Naive thymus-derived CD8-positive, alpha-beta T cell (primary cell): ENCODE measurements at places on chromosomes 13 and 19.

DNA sequence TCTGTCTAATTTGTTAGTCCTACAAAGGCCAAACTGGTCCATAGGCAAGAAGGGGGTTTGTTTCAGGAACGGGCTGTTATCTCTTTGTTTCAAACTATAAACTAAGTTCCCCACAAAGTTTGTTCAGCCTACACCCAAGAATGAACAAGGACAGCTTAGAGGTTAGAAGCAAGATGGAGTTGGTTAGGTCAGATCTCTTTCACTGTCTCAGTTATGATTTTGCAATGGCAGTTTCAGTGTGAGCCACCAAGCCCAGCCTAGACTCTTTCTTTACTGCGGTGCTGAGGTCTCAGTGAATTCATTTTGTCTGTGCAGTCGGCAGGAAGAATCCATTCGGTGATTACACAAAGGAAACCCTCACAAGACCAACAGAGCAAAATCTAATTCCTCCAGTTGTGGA, 56.6 kb upstream of the ABCC4 start:
- DNase-seq: no peak

DNA sequence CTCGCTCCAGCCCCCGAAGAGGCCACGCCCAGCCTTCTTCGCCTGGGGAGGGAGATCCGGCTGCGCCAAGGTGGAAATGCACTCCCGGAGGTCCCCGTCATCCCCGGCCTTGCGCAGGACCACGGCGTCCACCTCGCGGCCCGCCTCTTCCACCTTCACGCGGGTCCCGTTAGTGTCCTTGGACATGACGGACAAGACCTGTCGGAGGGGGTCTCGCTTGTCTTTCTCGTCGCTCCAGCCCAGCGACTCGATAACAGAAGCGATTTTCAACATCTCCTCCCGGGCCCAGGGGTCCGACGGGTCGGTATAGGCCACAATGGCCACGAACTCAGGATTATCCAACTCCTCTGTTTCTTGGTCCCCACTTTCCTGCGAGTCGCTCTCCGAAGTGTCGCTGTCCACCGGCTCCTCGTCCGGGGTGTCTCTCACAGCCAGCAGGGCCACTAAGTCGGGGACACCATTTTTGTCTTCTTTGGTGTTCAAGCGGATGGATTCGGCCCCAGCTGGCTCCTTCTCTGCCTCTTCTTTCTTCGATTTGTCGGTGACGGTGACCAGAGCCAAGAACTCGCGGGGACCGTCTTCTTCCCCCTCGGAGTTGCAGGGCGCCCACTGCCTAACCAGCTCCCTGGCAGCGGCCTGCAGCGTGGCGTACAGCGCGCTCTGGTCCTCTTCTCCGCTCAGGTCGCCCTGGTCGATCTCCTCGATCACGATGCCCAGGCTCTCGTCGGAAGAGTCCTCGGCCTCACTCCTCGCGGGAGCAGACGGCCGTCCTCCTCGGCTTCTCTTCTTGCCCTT, 1.3 kb downstream of the PNMA8B start:
- no peak for DNase-seq

- no peak for DNase-seq
These were observed 5.2 kb downstream of the SLC25A42 start for GRCh38 chr19:19068659-19069654.

- DNase-seq: no peak
These were observed 446 bp upstream of the ZNF83 start for GRCh38 chr19:52638601-52639000.

DNA sequence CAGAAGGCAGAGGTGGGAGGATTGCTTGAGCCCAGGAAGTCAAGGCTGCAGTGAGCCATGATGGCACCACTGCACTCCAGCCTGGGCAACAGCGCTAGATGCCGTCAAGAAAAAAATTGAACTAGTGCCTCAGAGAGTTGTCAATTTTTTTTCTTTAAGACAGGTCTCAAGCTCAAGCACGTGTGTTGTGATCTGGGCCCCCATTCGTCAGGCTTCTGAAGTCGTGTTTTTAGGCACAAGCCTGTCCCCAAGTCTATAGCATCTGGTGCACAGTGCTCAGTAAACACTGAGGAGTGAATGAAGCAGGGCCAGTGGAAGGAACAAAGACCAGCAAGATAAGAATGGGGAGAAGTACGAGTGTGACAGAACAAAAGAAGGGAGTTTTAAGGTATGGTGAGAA, 23.7 kb upstream of the LAMP1 start:
- DNase-seq: no peak

GRCh38 chr19:15828121-15828610, 12.7 kb upstream of the OR10H1 start:
- no peak for DNase-seq

DNA sequence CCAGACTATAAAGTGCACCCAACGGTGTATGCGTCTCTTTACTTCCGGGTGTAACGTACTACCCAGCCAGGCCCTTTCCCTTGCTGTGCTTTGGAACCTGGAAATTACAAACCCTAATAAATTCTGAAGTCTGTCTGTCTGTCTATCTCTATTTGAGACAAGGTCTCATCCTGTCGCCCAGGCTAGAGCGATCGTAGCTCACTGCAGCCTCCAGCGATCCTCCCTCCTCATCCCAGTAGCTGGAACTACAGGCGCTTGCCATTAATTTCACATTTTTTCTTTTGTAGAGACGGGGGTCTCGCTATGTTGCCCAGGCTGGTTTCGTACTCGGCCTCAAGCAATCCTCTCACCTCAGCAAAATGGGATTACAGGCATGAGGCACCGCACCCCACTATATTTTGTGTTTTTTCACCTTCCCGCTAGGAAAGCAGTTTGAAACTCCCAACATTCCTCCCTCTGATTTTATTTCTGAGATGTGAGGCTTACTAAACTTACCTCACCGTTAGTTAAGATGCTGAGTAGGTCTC, 469 bp upstream of the RNF6 start:
- DNase-seq: no peak

GRCh38 chr13:53691417-53691816, 662.8 kb downstream of the OLFM4 start:
- DNase-seq: no peak

GRCh38 chr19:491146-491741, 5.0 kb upstream of the MADCAM1 start:
- DNase-seq: no peak

GRCh38 chr13:85093808-85094207, 705.4 kb downstream of the SLITRK6 start:
- DNase-seq: no peak

- no peak for DNase-seq
These were observed 23.3 kb downstream of the SIGLECL1 start for GRCh38 chr19:51274049-51274770.

GRCh38 chr13:34179481-34179880, 361.5 kb downstream of the RFC3 start:
- no peak for DNase-seq

- no peak for DNase-seq
These were observed 208.6 kb downstream of the URI1 start for GRCh38 chr19:30150626-30151025.

GRCh38 chr13:67330149-67330548, 100.0 kb upstream of the PCDH9 start:
- no peak for DNase-seq

- DNase-seq: no peak
These were observed 11.9 kb upstream of the SLC10A2 start for GRCh38 chr13:103078158-103078557.

DNA sequence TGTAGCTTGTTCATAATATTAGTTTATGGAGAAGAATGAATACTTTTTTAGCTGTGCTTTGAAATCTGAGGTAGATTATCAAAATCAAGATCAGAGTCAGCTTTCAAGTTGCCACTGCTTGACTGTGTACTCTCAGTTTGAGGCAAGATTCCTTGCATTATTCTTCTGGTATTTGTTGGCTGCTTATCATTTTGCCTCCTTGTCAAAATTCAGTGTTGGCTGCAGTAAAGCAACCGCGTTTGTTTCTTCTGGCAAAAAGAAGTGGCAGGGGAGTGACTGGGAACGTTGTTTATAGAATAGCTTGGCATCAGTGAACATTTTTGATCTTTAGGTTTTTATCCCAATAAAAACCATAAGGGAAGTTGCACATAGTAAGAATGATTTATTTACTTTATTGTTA, 419.3 kb upstream of the GPC6 start:
- no peak for DNase-seq

DNA sequence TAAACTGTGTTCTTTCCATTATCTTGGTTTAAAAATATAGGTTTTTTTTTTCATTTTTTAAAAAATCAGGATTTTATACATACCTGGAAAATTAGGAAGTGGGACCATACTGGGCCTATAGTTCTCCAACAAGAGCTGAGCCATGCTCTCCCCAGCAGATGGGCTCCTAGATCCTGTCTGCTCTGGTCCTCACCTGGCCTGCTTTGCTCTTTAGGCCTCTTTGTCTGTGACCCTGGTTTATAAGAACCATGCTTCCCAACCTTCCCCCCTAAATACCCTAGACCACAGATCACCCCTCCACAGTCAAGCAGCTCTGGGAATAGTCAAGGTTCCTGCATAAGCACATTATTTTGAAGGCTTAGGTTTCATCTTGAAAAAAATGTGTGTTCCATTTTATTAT, 185.0 kb upstream of the TSHZ3 start:
- DNase-seq: no peak

- no peak for DNase-seq
These were observed 506.7 kb downstream of the KCTD12 start for GRCh38 chr13:76379341-76380105.

DNA sequence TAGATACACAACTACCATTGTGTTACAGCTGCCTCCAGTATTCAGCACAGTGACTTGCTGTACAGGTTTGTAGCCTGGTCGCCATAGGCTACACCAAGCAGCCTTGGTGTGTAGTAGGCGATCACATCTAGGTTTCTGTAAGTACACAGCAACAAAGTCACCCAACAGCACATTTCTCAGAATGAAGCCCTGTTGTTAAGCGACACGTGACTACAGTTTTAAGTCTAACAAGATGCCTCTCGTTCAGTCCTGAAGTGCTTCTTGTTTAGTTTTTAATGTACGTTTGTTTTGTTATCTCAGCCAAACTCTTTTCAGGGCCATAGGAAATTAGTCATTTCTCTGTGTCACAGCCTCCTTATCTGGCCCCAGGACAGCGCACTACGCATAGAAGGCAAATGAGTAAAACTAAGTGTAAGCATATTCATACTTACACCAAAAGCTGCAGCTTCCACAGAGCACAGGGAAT, 50.0 kb upstream of the GPR183 start:
- DNase-seq: no peak

DNA sequence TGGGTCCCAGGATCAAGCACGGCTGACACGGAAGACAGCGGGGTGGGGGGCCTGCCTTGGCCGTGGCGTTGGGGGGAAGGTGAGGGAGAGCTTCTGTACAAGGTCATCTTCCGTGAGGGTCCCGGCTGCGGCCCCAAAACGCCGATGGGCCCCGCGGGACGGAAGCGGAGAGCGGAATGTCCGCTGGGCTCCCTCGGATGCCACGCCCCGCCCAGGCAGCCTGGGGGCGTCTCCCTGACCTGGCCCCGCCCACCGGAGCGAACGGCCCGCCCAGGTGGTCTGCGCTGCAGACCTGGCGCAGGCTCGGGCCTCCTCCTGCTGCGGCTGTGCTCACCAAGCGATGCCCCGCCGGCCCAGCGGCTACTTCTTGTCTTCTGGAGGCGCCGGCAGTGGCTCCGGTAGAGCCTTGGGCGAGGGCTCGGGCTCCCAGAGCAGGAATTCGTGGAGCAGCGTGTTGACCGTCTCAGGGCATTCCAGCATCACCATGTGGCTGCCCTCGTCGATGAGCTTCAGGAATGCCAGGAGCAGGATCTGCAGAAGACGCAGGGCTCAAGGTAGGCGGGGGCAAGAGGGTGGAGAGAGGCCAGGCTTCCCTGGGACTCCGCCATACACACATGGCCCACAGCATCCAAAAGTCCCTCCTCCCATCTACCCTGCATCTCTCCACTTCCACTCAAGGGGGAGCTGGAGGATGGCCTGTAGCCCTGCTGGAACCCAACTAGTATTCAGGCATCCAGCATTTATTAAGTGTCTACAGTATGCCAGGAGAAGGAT, 10.7 kb downstream of the ABHD8 start:
- peak; percentile 79 for DNase-seq

DNA sequence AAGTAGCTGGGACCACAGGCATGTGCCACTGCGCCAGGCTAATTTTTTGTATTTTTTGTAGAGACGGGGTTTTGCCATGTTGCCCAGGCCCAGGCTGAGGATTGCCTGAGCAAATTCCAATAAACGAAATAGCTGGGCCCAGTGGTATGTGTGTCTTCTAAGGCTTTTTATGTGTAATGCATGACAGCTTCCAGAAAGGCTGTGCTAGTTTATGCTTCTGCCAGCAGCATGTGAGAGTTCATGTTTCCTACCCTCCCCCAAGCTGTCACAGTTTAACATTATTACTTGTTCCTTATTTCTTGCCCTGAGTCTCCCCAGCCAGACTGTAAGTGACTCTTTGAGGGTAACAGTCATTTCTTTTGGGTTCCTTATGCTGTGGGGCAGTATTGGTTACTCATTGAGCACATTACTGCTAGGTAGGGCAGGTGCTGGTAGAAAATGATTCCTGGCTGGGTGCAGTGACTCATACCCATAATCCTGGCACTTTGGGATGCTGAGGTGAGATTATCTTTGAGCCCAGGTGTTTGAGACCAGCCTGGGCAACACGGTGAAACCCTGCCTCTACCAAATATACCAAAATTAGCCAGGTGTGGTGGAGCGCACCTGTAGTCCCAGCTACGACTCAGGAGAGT, 13.6 kb downstream of the GPATCH1 start:
- no peak for DNase-seq

- DNase-seq: no peak
These were observed 421 bp upstream of the KLF5 start for GRCh38 chr13:73058432-73058735.

DNA sequence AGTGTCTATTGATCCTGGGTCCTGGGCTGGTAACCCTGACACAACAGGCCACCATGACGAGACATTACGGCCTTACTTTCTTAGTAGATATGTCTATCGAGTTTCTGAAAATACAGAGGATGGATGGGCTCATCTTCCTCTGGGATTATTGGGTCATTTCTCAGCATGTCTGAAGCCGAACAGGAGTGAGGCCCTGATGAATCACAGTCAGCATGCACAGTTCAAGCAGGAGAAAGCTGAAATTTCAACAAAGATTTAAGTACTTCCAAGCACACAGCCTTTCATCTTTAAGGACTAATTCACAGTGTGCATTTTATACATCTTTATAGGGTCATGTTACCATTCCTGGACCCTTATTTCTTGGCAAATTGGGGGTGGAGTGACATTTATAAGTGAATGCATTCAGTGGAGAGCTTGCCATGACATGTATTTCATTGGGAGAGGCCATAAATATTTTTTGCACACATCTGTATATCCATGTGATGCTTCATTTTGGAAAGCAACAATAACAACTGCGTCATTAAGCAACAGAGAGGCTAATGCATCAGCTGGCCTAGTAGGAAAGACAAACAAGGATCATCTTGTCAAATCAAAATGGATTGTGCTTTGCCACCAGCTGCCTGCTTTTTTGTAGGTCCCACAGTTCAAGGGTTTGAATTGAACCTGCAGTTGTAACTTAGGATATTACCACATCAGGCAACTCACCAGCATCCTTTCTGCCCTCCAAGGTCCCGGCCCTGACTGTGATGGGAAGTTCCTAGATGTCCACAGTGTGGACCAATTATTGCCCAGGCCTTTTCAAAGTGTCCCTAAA, 143.5 kb downstream of the DNAJC15 start:
- no peak for DNase-seq

GRCh38 chr19:49678985-49679770, 2.1 kb downstream of the PRMT1 start:
- no peak for DNase-seq
